D341Med (cell line): ENCODE measurements at places on chromosomes 5 and 9.
A peak's percentile ranks its signal among the peaks of the same experiment; 100 is the strongest.

DNA sequence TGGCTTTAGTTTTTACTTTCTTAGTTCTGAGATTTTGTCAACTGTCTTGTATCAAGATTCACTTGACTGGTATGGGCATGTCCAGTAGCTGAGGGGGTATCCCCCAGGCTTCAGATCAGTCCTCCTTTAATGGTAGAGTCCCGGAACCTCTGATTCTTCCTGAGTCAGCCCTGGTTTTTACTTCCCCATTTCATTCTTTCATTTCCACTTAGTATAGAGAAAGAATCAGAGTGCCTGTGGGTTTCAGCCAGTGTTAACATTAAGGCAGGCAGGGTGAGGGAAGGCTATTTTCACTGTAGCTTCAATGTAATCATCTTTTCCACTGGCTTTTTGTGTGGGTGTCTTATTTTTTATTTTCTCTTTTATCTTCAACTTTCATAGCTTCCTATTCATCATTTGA, 8.3 kb upstream of the COMMD10 start:
- DNase-seq, result no peak

GRCh38 chr5:144304688-144305087, 134.0 kb downstream of the KCTD16 start:
- no peak for DNase-seq

GRCh38 chr9:121222524-121223171, 21.0 kb upstream of the RAB14 start:
- DNase-seq, result peak; percentile 44

GRCh38 chr5:173878224-173878967, 9.8 kb upstream of the CPEB4 start:
- DNase-seq, result no peak

DNA sequence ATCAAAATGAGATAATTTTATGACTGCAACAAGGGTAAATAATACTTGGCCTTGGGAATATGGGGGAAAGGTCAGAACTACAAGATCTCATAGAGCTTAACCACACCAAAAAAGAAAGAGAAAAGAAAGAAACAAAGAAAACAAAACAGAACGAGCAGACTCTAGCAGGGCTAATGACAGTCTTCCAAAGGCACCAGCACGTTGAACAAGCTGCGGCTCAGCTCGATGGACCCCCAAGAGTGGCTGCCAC, 689 bp downstream of the AK3 start:
- no peak for DNase-seq

- peak; percentile 51 for DNase-seq
Measured at GRCh38 chr5:77560677-77561263, 68.7 kb upstream of the WDR41 start.

GRCh38 chr5:92909602-92909962, 671.4 kb downstream of the NR2F1-AS1 start:
- peak; percentile 57 for DNase-seq

GRCh38 chr5:55081541-55081940, 20.9 kb upstream of the GZMA start:
- DNase-seq, result no peak

GRCh38 chr5:124185716-124186115, 560.7 kb downstream of the ZNF608 start:
- no peak for DNase-seq

GRCh38 chr9:119078015-119078414, 291.2 kb downstream of the BRINP1 start:
- no peak for DNase-seq

DNA sequence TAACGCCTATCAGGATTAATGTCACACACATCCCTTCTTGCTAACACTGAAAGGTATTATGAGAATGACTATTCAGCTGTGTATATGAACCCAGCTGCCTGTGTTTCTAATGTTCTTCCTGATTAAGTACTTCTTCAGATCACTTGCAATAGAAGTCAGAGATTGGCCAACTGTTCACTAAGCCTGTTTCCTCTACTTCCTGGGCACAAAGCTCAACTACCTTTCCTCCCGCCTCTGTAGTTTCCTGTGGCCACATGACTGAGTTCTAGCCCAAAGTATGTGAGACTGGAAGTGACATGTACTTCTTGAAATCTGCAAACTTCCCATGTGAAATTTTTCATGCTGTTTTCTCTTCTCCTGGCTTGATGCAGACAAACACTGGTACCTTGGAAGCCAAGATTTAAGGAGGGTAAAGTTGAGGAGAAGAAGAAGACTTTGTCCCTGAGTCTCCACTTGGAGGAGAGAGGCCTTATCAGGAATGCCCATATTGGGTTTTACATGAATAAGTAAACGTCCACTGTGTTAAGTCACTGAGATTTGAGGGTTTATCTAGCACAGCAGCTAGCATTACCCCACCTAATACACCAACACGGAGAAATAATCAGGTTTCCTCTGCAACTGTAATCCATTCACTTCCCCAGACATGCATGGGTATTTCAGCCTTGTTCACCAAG, 58.6 kb downstream of the SLIT3 start:
- no peak for DNase-seq

- no peak for DNase-seq
Measured at GRCh38 chr5:142501890-142502289, 177.1 kb upstream of the SPRY4 start.

DNA sequence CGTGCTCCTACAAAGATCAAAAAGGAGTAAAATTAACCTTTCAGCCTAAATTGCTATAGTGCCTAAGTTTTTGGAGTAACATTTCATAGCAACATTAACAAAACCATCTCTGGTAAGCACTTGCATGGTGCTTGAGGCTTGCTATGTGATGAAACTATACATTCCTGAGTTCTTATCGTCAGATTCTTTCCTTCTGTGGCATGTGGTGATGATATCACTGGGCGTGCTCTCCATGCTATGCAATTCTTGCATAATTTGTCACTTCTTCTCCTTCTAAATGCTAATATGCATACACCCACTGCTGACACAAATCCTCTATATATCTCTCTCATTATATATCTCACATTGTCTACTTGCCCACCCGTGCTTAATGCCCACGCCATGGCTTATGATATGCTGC, 2019.9 kb downstream of the MAT2B start:
- no peak for DNase-seq

GRCh38 chr5:171845040-171845630, 59.5 kb downstream of the SMIM23 start:
- DNase-seq, result no peak

DNA sequence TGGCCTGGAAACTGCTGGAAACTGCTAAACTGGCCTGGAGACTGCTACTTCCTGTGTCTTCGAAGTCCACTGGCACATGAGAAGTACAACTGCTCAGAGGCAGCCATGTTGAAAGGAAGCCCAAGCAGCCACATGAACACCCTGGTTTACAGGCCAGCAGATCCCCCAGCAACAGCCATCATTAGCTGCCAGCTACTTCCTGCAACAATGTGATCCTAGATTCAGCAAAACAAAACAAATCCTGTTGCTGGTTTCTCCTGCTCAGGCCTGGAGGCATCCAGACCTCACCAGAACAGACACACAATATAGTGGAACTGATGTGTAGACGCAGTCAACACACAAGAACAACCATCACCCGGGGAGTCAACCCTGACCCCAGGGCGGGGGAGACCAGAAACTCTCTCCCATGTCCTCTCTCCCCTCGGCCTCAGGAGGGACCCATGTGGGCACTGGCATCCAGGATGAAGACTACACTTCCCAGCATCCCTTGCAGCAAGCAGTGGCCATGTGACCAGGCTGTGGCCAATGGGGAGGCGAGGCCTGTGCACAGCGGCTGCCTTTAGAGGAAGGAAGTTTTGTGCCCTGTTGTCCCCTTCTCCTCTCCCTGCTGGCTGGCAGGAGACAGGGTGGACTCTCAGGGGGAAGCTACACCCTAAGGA, 9.2 kb upstream of the LCN15 start:
- peak; percentile 73 for DNase-seq

DNA sequence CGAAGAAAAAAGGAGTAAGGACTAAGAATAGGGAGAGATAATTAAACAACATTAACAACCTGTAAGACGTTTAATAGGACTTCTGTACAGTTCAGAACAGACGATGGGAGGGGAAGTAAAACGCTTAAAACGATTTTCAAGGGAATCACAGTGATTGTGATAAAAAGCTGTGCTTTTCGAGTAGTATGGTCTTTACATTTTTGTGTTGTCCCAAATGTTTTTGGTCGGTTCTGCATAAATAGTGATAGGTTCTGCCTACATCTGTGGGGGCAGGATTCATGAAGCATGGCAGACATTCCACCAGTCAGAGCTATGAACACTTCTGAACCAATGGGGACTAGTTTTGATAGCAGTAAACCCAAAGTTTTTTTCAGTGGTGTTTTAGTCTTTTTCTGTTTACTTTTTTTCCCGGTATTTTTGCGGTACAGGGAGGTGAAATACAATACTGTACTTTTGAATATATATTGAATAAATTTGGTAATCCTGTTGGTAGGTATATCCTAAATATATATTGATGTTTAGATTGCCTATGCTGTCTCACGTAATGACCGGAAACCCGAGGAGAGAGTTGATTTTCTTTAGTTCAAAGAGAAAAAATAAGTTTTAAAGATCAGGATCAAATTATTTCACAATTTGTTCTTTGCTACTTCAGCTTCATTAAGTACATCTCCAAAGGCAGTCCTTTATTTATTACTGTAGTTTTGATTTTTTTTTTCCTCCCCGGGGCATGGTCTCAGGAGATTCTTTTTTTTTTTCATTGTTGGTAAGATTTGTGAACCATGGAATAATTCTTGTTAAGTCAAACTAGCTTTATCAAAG, 1.3 kb downstream of the ERBIN start:
- DNase-seq, result no peak

- DNase-seq, result no peak
Measured at GRCh38 chr9:134617246-134617645, 24.4 kb upstream of the COL5A1 start.

DNA sequence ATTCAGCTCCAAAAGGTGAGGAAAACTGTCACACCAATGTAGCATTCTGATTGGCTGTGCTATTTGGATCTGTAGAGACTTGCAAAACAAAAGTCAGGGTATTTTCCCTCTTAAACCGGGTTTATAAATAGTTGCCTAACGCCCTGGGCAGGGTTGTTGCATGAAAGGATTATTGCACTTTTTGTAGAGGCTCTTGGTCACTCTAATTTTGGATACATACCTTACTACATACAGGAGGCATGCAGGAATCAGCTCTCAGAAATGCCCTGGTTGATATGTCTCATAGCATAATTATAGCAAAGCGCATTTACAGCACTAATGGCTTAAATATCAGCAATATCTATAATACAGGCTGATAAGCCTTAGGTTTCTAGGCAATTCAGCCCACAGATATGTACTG, 200.0 kb upstream of the GDNF start:
- DNase-seq, result no peak

DNA sequence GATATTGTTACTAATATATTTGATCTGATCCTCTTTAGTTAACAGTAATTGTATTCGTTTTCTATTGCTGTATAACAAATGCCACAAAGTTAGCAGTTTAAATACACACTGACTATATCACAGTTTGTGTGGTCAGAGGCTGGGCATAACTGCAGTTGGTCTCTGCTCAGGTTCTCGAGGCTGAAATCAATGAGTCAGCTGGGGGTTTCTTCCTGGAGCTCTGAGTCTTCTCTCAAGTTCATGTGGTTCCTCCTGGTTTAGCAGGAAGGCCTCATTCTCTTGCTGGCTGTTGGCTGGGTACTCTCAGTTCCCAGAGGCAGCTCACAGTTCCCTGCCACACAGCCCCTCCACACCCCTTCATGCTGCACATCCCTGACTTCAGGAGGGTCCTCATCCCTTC, 20.7 kb downstream of the COL23A1 start:
- DNase-seq, result no peak

DNA sequence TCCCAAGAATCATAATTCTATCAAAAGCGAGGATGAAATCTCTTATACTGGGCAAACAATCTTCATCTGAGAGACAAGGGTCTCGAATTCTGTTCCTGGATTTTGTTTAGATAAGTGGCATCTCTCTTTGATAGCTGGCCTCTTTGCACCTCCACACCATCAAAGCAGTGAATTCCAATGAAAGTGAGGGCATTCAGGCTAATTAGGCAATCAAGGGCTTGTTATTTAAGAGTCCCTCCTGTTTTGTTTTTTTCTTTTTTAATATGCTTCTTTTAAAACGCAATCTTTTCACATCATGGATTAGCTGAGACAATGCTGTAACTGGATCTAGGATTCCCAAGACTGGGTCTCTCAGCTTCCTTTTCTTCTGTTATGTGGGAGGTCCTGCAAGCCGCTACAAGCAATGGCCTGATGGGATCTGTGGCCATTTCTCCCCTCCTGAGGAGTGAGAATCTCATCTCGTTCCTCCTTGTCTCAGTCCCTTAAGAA, 67.9 kb downstream of the TNC start:
- no peak for DNase-seq

- no peak for DNase-seq
Measured at GRCh38 chr5:175253597-175253996, 190.4 kb downstream of the DRD1 start.

- DNase-seq, result no peak
Measured at GRCh38 chr9:83006378-83006777, 56.6 kb downstream of the RASEF start.

DNA sequence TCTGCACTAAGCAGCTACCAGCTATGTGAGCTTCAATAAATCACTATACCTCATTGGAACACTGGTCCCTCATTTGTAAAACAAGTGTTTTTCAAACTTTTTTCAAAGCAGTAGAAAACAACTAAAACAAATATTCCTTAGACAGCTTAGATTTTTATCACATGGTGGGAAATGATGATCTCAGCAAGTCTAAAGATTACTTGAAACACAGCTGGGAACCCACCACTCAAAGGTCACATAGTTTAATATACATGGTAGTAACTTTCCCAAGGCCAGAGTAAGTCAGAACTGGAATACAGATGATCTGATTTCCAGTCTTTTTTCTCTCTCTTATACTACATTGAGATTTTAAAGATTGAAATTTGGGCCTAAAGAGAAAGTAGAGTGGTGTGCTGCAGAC, 850 bp upstream of the C6 start:
- DNase-seq, result no peak

GRCh38 chr9:107423540-107423939, 66.0 kb downstream of the KLF4 start:
- no peak for DNase-seq

DNA sequence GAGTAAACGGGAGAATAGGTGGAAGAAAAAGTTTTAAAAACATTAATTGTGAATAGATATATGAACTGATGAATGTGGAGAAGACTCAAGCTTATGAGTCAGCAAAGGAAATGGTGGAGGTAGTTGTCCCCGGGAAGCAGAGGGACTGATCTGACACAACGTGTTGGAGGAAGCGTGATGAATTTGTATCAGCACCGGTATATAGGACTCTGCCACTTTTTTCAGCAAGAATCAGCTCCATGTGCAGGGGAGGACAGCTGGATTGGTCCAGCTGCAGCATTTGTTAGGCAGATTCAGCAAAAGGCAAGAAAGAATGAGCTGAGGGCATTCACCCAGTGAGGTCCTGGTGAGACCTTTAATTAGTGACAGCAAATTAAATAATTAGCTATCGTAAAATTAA, 276.0 kb downstream of the TENT4A start:
- no peak for DNase-seq

- DNase-seq, result no peak
Measured at GRCh38 chr5:27313549-27313948, 275.2 kb upstream of the CDH9 start.
